HFFc6 (cell line): ENCODE measurements at places on chromosomes 12 and 14. TPM values are rescaled to one million over a fixed set of nuclear protein-coding genes. Genes with fewer than 3 reads are reported as not detected.
A peak's percentile ranks its signal among the peaks of the same experiment; 100 is the strongest.

TMPRSS12 gene
- not detected in 3 replicates for total RNA-seq

DNA sequence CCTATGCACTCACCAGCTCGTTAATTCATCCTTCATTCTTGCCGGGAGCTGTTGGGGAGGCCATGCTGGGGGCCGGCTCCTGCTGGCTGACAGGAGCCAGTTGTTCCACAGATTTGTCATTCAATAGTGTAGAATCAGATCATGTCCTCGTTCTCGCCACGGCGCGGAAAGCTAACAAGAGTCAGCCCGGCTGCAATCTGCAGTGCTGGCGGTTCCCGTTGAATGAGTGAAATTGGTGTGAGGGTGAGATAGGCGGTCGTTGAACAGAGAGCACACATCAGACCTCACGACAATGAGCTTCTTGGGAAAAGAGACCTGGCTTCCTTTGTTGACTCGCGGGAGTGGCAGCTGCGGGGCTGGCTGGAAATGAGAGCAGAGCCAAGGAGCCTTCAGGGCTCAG, 57.5 kb downstream of the KIF26A start:
- H3K27me3 ChIP-seq: peaks cover 3% of the 10 kb centered on the region
- no peaks in the 10 kb centered on the region for H3K36me3 ChIP-seq
- no peak overlapping the region for H3K4me3 ChIP-seq

AMDHD1 gene
- total RNA-seq: not detected in 3 replicates

DNA sequence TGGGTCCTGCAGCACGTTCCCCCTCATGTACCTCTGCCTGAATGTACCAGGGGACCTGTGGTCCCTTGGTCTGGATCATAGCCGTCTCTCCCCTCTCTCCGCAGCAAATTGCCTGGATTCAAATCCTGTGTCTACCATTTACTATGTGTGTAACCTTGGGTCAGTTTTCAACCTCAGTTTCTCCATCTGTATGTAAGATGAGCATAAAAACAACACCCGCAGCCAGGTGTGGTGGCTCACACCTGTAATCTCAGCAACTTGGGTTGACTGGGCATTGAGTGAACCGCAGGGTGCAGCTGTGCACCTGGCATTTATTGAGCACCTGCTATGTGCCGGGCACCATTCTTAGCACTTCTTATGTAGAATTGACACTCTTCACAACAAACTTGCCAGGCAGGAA, 14.1 kb downstream of the CYP46A1 start:
- no peak overlapping the region for H3K27ac ChIP-seq
- DNase-seq: no peak
- H3K27me3 ChIP-seq: peaks cover 20% of the 10 kb centered on the region
- peaks cover 5% of the 10 kb centered on the region for H3K36me3 ChIP-seq

DNA sequence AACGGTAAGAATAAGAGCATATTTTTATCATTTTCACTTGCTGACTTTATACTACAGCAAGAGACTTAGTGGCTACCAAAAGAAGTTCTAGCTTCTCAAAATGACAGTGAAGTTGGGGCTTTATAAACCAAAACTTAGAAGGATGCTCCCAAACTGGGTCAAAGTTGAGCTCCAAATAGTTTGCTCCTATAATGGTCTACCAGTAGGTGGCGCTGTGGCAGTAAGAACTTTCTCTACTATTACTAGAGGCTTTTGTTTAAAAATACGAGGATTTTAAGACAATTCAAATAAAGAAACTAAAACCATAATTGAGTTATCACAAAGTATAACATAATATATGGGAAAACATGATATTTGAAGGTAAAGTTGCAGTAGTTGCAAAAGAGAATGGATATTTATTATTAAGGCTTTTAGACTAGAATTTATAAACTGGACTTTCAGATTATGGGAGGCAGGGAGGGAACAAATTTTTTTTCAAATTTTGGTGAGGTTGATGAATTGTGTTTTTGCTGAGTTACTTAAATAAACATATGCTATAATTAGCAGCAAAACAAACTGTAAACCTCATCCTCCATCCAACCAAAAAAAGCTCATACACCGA, 75.0 kb downstream of the TGFB3 start:
- H3K4me3 ChIP-seq: no peak overlapping the region
- peaks cover 9% of the 10 kb centered on the region for H3K4me1 ChIP-seq
- no peaks in the 10 kb centered on the region for H3K36me3 ChIP-seq
- peak; percentile 55 for DNase-seq

DNA sequence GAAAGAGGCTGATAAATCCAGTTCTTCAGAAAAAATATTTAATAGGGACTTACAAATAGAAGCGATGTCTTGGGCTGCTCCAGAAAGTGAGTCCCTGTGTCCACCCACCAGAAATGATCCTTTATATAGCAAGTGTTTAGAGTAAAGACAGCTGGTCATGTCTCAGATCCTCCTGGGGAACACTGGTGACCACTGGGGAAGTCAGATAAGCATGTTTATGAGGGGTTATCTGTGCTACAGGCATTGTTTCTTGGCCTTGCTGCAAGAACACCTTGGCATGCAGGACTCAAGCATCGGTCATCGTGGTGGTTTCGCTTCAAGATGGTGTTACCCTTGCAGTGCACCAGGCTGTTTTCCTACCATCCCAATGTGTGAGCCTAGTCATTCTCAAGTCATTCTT, 27.2 kb downstream of the CPM start:
- H3K27me3 ChIP-seq: peaks cover under 1% of the 10 kb centered on the region; the same call in 1 of the 2 replicates
- H3K27ac ChIP-seq: no peak overlapping the region
- H3K36me3 ChIP-seq: no peaks in the 10 kb centered on the region
- H3K4me1 ChIP-seq: peaks cover 28% of the 10 kb centered on the region
- no peak for DNase-seq
- H3K4me3 ChIP-seq: no peak overlapping the region
